OCI-LY7 (cell line): ENCODE measurements at places on chromosomes 1 and 21. TPM values are rescaled to one million over a fixed set of nuclear protein-coding genes. Genes with fewer than 3 reads are reported as not detected.

DNA sequence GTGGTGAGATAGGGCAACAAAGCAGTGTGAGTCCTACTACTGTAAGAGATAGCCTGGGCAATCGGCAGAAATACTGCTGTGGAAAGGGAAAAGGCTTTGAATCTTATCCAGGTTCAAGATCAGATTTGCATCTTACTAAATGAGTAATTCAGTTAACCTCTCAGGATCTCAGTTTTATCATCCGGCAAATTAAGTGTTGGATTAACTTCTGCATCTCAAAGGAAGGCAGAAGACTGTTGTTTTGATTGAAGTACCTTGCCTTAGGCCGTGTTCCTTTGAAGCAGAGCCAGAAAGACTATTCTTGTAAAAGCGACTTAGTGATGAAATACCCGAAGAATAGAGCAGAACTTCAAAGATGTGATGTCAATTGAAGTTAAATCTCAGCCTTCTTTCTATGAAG is 612.9 kb upstream of the USP24 start:
- DNase-seq = no peak

GRCh38 chr1:214548988-214549387 is 2.4 kb downstream of the PTPN14 start:
- no peak for DNase-seq

GRCh38 chr1:63968663-63969440 is 195.0 kb downstream of the ROR1 start:
- no peak for DNase-seq

DNA sequence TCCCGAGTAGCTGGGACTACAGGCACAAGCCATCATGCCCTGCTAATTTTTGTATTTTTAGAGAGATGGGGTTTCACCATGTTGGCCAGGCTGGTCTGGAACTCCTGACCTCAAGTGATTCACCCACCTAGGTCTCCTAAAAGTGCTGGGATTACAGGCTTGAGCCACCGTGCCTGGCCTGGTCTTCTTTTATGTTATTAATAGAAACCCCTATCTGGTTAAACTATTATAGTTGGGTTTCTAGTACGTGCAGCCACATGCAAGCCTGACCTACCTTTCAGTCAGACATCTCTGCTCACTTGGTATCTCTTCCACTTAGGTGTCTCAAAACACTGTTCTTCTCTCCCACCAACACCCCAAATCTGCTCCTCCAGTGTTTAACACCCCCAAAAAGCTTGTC is 34.4 kb downstream of the PSEN2 start:
- no peak for DNase-seq

- DNase-seq = no peak
Observed at GRCh38 chr1:223083831-223084230, 59.2 kb downstream of the TLR5 start.

DNA sequence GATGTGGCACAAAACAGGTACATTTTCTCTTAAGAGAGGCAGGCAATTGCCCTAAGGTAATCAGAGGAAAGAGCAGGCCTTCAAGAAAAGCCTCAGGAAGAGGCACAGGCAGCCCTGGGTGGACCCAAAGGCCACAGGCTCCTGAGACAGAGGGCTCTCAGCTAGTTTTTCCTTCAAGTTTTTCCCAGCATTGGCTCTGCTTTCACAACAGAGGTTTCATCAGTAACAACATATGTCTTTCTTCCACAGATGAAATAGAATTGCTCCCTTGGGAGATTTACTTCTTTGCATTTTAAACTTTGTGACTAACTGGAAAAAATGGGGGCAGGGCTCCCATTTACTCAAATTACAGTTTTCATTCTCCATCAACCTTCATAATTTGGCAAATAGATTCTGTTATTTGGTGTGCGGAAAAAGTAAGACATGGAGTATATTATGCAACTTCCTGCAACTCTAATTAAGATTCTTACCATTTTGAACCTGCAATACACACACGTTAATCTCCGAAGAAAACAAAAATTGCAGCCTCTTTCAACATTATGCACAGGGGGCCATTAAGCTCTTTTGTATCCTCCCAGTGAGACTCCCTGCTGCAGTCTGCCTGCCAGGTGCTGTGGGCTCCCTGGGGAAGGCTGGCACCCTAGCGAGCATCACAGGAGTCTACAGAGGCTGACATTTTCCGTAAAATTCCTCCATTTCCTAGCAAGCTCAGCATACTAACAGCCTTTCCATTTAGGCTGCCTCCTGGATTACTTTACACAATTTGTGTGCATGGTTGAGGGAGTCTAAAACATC is 282.3 kb downstream of the USH2A start:
- no peak for DNase-seq

- no peak for DNase-seq
Observed at GRCh38 chr1:170586321-170587252, 54.6 kb downstream of the GORAB start.

- no peak for DNase-seq
Observed at GRCh38 chr1:12039164-12039525, 19.8 kb downstream of the MIIP start.

DNA sequence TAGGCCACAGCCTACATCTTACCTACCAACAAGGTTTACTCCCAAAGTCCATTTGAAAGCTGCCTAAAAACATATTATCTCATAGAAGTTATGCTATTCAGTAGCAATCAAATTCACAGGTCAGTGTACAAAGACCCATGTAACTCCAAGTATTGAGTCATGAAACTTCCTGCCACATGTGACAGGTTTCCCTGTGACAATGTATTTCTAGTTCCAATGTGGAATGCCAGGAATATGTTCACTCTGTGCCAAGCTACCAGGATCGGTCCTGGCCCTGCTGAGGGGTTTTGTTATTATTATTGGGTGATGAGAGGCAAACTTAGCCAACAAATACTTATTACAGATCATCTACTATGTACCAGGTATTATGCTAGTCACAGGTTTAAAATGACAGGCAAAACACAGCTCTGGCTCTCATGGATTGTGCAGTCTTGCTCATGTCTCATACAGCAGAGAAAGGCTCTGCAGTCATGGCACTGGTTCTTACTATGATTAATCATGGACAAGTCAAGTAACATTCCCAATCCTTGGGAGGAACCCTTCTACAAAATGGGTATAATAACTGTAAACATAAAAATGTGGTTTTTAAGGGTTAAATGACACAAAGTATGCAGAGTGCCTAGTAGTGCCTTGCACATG is 22.5 kb downstream of the DPH5 start:
- DNase-seq = no peak

The RAB42 gene
- not detected in 2 replicates for total RNA-seq

The ITGB2 gene
- total RNA-seq = 60.8 and 78.9 TPM in 2 replicates

The VSIG8 gene
- not detected in 2 replicates for total RNA-seq

The SLC22A15 gene
- 2.8 and 3.3 TPM in 2 replicates for total RNA-seq
